WTC11 (cell line): ENCODE measurements at places on chromosomes 4 and X. TPM values are rescaled to one million over a fixed set of nuclear protein-coding genes. Genes with fewer than 3 reads are reported as not detected.

TAF7L gene
- total RNA-seq: 0.11 to 0.17 TPM in 2 of 3 replicates, not detected in the other

DNA sequence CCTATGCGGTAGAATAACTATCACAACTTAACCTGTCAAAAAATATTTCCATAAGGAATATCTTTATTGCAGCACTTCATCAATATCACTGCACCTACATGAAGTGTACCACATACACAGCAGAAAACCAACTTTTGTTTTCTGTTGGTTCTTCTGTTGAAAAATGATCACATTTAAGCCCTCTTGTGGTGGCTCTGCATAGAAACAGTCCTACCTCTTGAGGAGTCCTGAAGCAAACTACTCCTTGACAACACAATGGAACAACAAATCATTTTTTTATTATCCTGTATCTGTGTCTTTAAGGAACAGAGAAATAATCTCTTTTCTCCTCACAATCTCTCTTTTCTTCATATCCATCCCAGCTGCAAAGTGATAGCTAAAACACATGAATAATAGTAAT lies 39.8 kb upstream of the ATOH1 start:
- no peak for DNase-seq

GRCh38 chr4:47510506-47511143 lies 25.6 kb downstream of the ATP10D start:
- no peak for DNase-seq

DNA sequence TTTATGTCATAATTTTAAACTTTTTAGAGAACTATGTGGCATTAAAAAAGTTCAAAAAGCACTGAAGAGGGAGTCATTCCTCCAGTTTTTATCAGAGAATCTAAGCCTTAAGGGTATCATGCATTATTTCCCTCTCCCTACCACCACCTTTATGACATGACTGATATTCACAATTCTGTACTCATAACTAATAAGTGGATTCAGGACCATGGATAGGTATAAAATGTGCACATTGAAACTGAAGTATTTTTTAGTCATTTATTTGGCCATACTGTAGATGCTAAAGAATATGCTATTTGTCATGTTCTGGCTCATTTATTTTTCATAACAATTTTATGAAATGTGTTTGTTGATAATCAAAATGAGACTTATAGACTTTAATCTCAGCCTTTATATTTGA lies 897.5 kb upstream of the AGA start:
- DNase-seq: no peak

TEX13B gene
- 3.4 to 3.9 TPM (median 3.4 TPM) in 3 replicates for total RNA-seq

GRCh38 chr4:127505203-127505602 lies 127.6 kb upstream of the INTU start:
- DNase-seq: no peak

DNA sequence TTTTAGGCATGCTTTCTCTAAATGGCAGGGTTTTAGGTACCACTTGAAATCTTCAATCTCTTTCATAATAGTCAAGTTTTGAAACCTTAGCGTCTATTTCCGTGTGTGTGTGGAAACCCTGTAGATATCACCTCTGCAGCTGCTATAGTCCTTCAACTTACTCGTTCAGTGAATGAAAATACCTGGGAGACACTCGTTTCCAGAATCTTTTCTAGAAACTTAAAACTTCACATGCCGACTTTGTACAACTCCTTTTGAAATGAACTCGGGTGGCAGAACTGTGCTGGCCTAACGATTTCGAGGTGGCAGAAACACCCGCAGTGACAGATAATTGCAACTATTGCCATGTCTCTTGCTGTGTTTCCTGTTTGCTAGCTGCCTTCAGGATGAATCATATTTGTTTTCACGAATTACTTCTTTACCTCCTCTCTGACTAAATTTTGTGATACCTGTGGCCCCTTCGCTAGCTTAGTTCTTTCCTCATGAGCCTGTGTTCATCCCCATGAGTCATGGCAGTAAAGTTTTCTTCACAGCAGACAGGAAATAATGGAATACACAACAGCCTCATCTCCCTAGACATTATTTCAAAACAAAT lies 104.7 kb upstream of the SMIM10 start:
- no peak for DNase-seq

GRCh38 chr4:150515135-150515534 lies 66.8 kb upstream of the MAB21L2 start:
- no peak for DNase-seq

GRCh38 chrX:19063030-19063429 lies 59.2 kb downstream of the ADGRG2 start:
- DNase-seq: no peak

DNA sequence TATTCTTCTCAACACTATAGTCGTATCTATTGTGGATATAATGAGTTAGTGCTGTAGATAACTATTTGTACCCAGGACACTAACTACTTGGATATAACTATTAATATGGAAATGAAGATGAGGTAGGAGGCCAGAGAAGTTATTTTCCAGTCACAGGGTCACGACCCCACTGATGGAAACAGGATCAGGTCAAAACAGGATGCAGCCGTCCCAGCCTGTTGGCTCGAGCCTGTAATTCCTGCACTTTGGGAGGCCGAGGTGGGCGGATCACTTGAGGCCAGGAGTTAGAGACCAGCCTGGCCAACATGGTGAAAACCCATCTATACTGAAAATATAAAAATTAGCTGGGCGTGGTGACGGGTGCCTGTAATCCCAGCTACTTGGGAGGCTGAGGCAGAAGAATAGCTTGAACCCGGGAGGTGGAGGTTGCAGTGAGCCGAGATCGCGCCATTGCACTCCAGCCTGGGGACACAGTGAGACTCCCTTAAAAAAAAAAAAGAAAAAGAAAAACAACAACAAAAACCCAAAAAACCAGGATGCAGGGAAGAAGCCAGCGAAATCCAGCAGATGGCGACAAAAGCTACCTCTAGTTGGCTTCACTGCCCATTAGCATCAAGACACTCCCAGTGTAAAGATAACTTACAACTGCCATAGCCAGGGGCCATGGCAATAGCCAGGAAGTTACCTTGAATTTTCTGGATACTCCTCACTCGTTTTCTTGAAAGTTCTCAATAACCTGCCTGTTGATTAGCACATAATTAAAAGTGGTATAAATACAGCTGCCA lies 37.9 kb upstream of the NKAP start:
- peak; percentile 36 for DNase-seq
